ENCODE measurements at places on chromosomes 2 and 18. TPM values are rescaled to one million over a fixed set of nuclear protein-coding genes. Genes with fewer than 3 reads are reported as not detected.

The CPSF3 gene
- total RNA-seq, result 49.5 TPM

The IL36B gene
- not detected for total RNA-seq

The CLHC1 gene
- total RNA-seq, result 8.0 TPM

The ATP8B1 gene
- 8.2 TPM for total RNA-seq

The NAT8 gene
- total RNA-seq, result not detected

The NT5C1B gene
- not detected for total RNA-seq

The SPEG gene
- total RNA-seq, result 3.7 TPM

The C2orf92 gene
- 1.5 TPM for total RNA-seq

The FLACC1 gene
- 0.74 TPM for total RNA-seq

The ALPG gene
- not detected for total RNA-seq

The ACTR1B gene
- 42.8 TPM for total RNA-seq

The ACSL3 gene
- 133 TPM for total RNA-seq

The TPO gene
- total RNA-seq, result not detected

The POTEF gene
- not detected for total RNA-seq

The BBS5 gene
- 6.6 TPM for total RNA-seq

The AGAP1 gene
- total RNA-seq, result 6.5 TPM

The SERPINB10 gene
- total RNA-seq, result not detected

The POMC gene
- total RNA-seq, result 0.57 TPM

The VIT gene
- total RNA-seq, result 2.0 TPM

The ALK gene
- under 0.01 TPM for total RNA-seq

The GALR1 gene
- total RNA-seq, result not detected

The LTBP1 gene
- 434 TPM for total RNA-seq

The SCN9A gene
- total RNA-seq, result 7.8 TPM

The DOK6 gene
- total RNA-seq, result 7.3 TPM

The RAPGEF4 gene
- 1.9 TPM for total RNA-seq

The REG3G gene
- total RNA-seq, result not detected

The GPBAR1 gene
- 0.37 TPM for total RNA-seq

The DIS3L2 gene
- total RNA-seq, result 16.4 TPM

The FAP gene
- total RNA-seq, result 148 TPM

The NYAP2 gene
- not detected for total RNA-seq

The ZNF892 gene
- total RNA-seq, result 3.0 TPM

Data from smooth muscle cell of bladder (primary cell).